ENCODE measurements at places on chromosomes 11 and 22.

DNA sequence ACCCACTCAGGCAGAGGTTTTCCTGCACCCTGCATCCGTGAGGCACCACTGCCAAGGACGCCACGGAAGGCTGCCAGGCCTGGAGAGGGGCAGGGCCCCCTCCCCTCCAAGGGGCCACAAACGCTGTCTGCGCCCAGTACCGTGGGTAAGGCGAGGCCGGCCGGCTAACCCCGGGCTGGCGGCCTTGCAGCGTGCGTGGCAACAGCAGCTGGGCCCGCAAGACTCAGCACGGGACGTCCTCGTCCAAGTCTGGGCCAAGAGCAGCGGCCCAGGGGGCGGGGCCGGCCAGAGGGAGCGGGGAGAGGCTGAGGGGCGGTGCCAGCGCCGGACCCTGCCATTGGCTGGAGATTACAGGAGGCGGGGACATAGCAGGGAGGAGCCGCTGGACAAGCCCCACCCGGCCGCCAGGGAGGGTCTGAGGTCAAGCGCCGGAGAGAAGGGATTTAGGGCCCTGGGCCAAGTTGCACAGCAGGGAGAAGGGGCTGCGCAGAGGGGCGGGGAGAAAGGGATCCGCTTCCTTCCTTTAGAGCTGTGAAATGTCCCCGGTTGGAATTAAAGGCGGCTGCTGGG is 16.0 kb downstream of the SLC43A1 start:
- no peak for DNase-seq

- no peak for DNase-seq
Measured at GRCh38 chr11:133720951-133721350, 124.4 kb downstream of the SPATA19 start.

- DNase-seq: no peak
Measured at GRCh38 chr11:118715837-118716260, 36.4 kb upstream of the TREH start.

DNA sequence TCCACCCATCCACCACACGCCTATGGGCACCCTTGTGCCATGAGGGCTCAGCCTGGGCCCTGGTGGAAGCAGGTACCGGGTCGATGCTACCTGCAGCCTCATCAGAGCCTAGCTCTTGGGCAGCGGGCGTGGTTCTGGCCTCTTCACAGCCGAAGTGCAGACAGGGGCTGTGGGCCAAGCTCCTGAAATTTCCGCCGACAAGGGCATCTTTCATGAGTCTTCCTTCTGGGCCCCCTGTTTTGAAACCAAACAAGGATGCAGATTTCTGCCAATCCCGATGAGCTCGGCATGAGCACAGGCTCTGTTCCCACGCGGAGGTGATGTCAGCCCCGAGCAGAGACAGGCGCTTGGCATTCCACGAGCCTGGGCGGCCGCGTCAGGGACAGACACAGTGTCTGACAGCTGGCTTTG is 22.6 kb upstream of the MGAT3 start:
- DNase-seq: no peak

DNA sequence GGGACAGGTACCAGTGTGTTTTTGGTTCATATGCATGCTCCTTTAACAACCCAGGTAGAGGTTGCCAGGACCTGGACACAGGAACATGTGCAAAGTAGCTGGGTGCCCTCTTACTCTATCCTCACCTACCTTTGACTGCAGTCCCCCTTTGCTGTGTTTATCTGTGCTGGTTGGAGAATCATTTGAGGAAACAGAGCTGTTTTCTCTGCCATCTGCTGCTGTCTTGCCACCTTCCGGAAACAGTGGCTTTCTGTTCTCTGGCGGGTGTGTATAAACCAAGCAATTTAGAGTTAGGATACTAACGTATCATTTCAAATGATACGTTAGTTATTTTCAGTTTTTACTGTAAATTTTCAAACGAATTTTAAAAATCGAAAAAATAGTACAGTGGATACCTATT is 171.9 kb upstream of the TTC12 start:
- no peak for DNase-seq

DNA sequence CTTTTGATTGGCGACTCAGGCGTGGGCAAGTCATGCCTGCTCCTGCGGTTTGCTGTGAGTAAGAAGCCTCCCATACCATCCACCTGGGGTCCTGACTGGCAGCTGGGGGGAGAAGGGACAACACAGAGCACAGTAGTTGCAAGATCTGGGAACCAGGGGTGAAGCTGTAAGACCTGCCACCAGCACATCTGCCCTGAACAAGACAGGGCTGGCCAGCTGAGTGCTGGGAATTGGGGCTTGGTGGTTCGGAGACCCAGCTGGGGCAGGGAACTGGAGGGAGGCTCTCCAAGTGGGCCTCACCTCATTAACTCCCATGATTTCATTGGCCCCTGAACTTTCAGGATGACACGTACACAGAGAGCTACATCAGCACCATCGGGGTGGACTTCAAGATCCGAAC is 3.4 kb downstream of the RAB1B start:
- no peak for DNase-seq

GRCh38 chr11:113474362-113475159 is 637 bp downstream of the DRD2 start:
- DNase-seq: peak; percentile 56

DNA sequence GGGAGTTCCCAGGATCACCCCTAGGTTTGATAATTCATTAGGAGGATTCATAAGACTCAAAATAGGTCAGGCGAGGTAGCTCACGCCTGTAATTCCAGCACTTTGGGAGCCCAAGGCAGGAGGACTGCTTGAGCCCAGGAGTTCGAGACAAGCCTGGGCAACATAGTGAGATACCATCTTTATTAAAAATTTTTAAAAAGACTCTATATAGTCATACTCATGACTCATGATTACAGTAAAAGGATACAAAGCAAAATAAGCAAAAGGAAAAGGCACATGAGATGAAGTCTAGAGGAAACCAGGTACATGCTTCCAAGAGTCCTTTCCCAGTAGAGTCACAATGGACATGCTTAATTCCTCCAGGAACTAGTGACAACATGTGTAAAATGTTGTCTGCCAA is 13.9 kb upstream of the PTS start:
- DNase-seq: no peak

- DNase-seq: no peak
Measured at GRCh38 chr11:8873741-8874405, 37.1 kb upstream of the AKIP1 start.

GRCh38 chr11:131656839-131657211 is 286.4 kb downstream of the NTM start:
- no peak for DNase-seq

- no peak for DNase-seq
Measured at GRCh38 chr11:103773059-103773458, 263.4 kb upstream of the DDI1 start.

GRCh38 chr11:17652556-17652955 is 66.8 kb upstream of the MYOD1 start:
- DNase-seq: no peak

DNA sequence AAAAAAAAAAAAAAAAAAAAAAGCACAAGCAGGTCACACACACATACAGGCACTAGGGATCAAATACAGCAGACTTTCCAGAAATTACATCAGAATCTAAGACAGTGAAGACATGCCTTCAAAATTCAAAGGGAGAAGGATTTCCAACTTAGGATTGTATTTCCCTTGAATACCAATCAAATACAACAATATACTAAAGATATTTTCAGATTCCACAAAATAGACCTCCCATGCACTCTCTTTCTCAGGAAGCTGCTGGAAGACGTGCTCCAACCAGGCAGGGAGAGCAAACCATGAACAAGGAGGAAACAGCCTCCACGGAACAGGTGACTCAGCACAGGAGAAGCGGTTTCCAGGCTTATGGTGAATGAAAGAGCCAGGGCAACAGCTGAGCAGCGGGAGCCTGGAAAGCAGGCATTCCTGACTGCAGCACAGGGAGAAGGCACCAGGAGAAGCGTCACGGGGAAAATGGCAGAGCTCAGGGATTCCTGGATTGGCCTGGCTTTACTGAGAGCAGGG is 32.0 kb downstream of the TMEM184B start:
- no peak for DNase-seq

DNA sequence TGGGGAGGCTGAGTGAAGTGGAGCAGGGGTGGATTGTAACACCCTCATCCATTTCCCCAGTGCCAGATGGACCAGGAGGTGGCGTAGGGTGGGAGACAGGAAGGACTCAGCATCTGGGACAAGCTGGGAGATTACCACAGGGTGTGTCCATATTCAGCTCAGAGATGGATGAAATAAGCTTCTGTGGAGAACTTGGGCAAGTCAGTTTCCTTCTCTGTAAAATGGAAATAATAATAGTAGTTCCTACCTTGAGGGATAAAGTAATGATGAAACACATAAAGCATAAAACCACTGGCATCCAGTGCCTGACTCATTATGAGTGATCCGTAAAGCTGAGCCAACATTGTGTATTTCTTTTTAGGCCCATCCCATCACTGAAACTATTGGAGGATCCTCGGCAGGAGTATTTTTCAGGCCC is 607 bp upstream of the ROBO4 start:
- DNase-seq: no peak

GRCh38 chr11:30859669-30860068 is 273.5 kb upstream of the MPPED2 start:
- no peak for DNase-seq

- DNase-seq: no peak
Measured at GRCh38 chr11:36948460-36949127, 350.6 kb upstream of the RAG2 start.

DNA sequence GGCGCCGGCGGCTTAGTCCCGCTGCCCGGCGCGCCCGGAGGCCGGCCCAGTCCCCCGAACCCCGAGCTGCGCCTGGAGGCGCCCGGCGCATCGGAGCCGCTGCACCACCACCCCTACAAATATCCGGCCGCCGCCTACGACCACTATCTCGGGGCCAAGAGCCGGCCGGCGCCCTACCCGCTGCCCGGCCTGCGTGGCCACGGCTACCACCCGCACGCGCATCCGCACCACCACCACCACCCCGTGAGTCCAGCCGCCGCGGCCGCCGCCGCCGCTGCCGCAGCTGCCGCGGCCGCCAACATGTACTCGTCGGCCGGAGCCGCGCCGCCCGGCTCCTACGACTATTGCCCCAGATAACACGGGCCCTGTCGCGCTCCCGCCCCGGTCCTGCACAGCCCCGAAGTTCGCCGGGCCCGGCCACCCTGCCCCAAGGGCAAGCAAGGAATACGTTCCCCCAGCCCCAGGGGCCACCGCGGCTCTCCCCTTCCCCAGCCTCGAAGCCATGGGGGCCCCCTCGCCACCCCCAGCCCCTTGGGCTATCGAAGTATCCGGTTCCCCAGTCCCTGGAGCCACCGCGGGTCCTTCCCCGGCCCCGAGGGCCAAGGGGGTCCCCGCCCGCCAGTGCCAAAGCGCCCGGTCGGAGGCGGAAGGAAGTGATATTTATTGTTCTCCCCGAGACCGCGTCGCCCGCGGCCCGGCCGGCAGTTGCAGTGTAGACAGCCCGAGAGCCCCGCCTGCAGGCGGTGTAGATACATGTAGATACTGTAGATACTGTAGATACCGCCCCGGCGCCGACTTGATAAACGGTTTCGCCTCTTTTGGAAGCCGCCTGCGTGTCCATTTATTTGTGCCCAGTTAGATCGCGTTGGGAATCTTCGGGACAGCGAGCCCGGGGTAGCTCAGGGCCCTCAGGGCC is 6.2 kb downstream of the TBX1 start:
- DNase-seq: peak; percentile 80

GRCh38 chr22:22536515-22536914 is 16.4 kb upstream of the ZNF280A start:
- no peak for DNase-seq

- DNase-seq: no peak
Measured at GRCh38 chr11:59866397-59866796, at the start of gene TCN1. TSS of gene TCN1 (minus strand) at chr11:59866487. CDS start at chr11:59866470, 17 bp downstream.

- no peak for DNase-seq
Measured at GRCh38 chr11:85276332-85276731, 350.8 kb downstream of the DLG2 start.

GRCh38 chr22:49349181-49349835 is 478.4 kb downstream of the BRD1 start:
- DNase-seq: no peak

- DNase-seq: peak; percentile 47
Measured at GRCh38 chr11:112520354-112520753, 259.7 kb upstream of the PLET1 start.

DNA sequence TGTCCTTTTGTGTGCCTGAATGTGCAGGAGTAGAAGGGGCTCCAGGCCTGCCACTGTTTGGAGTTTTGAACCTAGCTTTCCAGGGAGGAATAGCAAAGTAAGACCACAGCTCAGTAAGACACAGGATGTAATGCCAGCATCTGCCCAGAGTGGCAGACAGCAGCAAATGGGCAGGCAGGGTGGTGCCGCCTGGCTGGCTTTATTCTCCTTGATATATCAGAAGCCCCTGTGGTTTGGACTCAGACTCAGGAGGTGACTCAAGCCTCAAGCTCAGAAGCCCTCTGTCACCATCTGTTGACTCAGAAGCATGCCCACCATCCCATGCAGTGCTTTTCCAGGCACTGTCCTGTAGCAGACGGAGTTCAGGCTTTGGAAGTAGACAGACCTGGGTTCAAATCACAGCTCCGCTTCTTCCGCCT is 72.7 kb upstream of the TTC12 start:
- DNase-seq: no peak

- DNase-seq: peak; percentile 2
Measured at GRCh38 chr11:117900720-117901440, 24.4 kb upstream of the FXYD6 start.

DNA sequence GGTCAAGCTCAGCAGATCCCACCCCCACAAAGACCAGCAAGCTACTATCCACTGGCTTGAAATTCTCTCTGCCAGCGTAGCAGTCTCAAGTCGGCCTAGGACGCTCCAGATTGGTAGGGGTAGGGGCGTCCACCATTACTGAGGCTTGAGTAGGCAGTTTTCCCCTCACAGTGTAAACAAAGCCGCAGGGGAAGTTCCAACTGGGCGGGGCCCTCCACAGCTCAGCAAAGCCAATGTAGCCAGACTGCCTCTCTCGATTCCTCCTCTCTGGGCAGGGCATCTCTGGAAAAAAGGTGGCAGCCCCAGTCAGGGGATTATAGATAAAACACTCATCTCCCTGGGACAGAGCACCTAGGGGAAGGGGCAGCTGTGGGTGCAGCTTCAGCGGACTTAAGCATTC is 1064.9 kb upstream of the TENM4 start:
- DNase-seq: no peak

DNA sequence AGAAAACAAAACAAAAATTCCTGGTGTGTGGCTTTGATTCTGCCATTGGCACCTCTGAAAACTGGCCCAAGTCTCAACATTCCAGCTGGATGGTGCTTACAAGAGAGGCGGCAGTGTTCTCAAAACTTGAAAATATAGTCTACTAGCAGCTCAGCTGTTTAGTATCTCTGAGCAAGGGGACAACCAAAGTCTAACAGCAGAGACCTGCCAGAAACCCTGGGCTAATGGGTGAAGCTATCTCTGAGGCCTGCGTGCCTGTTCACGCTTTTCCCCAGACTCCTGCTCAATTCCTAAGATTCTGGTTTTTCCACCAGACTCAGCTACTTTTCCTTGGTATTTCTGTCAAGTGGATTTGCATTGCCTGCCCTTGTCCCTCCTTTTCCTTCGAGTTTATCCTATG is 17.9 kb downstream of the TMEM218 start:
- no peak for DNase-seq

- DNase-seq: no peak
Measured at GRCh38 chr11:100830978-100831732, 144.1 kb downstream of the ARHGAP42 start.

GRCh38 chr11:87861030-87861429 is 314.2 kb downstream of the RAB38 start:
- no peak for DNase-seq

Measured in DND-41 (cell line).